Stimulated activated CD8-positive, alpha-beta memory T cell treated with anti-CD3 and anti-CD28 coated beads, Interleukin-7, amount 100 ng/mL, for 24 hours (primary cell): ENCODE measurements at places on chromosomes 12 and 14.
A peak's percentile ranks its signal among the peaks of the same experiment; 100 is the strongest.

DNA sequence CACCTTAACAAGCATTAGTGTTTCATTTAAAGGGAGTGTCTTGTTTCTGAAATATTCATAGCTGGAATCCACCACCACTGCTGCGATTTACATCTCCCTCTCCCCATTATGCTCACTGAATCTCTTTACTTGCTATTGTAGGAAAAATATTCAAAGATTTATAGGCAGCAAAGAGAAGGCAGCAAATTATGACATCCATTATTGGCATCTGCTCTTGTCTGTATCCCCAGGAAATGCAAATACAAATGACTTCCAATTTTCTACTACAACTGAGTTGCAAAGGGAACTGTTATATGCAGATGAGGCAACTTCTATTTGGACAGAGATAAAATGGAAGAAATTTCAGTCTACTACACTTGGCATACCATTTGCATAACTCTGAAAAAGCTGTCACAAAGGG is 88.4 kb upstream of the PRKD1 start:
- no peak for DNase-seq

DNA sequence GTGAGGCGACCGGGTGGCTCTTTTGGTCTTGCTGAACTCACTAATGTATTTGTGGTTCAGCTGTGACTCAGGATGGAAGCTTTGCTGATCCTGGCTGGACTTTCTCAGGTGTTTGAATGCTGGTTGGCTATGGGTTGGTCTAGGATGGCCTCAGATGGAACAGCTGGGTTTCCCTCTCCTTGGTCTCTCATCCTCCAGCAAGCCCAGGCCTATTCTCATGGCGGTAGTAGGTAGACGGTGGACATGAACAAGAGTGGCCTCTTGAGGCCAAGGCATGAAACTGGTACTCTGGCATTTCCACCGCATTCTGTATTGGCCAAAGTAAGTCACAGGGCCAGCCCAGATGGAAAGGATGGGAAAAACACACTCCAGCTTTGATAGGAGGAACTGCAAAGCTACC is 11.8 kb upstream of the POLR3B start:
- DNase-seq = no peak

GRCh38 chr14:91753501-91754128 is 21.7 kb upstream of the CATSPERB start:
- DNase-seq = no peak

DNA sequence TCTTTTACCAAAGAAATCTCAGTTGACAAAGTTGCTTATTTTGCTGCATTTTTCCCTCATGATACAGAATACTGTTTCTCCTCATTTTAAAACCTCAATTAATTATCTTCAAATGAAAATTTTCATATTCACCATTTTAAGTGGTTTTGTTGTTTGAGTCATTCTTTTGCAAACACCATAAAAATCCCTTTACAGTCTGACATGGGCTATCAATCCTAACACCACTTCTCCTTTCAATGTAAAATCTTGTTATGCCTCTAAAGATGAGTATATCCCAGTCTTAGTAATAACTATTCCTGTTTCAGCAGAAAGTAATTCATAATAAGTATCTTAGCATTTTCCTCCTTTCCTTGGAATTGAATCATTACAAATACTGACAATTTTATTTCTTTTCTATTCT is 192.2 kb downstream of the SYT1 start:
- no peak for DNase-seq

GRCh38 chr14:21414137-21414631 is 30.4 kb upstream of the SUPT16H start:
- DNase-seq = no peak

DNA sequence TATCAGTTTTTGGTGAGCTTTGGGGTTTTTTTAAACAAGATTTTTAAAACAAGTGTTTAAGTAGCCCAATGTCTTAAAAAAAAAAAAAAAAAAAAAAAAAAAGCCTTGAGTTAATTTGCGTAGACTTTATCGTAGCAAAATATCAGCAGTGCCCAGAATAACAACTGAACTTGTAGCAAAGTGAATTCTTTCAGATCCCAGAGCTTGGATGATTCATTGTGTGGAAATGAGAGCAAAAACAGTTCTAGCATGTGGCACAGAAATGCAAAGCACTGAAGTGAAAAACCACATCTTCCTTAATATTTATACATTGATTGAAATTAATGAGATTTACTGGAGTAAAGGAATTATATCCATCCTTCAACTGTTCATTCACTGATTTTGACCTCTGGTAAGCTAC is 258.1 kb downstream of the EGLN3 start:
- no peak for DNase-seq

- no peak for DNase-seq
Observed at GRCh38 chr14:98187281-98187680, 1084.7 kb downstream of the BCL11B start.

- DNase-seq = no peak
Observed at GRCh38 chr12:47033789-47034555, 45.4 kb upstream of the PCED1B start.

DNA sequence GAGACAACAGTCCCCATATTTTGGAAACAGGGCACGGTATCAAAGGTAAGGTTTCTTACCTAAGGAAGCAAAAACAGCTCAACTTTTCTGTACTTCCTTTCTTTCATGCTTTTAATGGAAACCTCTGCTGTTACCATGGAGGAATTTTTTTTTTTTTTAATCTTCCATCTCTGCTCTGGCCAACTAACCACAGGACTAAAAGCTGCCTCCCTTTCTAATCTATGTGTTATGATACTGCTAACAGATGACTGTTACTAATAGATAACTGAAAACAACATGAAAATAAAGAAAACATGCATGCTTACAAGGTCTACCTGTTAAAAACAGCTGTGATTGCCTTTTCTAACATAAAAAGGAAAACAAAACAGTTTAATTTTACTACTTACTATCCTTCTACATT is 168.4 kb downstream of the SOX5 start:
- DNase-seq = no peak

- peak; percentile 5 for DNase-seq
Observed at GRCh38 chr14:99603471-99604277, at the start of gene CCDC85C. CCDC85C (minus strand) TSS chr14:99604207; CDS start chr14:99603959, 248 bp downstream.

DNA sequence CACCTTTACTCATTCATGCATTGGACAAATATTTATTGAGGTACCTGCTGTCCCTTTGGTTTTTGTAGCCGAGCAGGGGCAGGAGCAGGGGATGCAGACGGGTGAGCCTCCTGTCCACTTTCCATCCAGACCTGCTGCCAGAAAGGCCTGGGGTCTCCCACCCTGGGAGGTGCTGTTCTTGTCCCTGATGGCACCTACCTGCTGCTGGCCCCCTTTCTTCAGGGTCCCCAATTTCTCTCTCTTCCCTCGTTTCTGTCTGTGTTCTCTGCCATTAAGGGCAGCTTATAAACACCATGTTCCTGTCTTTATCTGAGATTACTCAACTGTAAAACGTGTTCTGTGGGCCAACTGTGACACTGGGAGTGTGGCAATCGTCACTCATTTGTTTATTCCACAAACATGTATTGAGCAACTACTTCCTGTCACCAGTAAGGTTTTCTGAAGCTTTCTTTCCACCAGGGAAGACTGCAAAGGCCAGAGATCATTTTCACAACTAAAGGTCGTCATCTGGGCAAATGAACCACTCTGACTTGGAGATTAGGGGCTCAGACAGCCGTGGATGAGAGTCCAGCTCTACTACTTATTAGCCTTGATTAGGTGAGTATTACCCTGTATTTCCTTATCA is at the start of gene HAL:
HAL (minus strand) TSS at position 311 of the 625 bp plus-strand sequence. CDS start 434 bp downstream, outside the sequence.
- DNase-seq = no peak

- no peak for DNase-seq
Observed at GRCh38 chr12:22110176-22110575, 64.2 kb downstream of the CMAS start.

DNA sequence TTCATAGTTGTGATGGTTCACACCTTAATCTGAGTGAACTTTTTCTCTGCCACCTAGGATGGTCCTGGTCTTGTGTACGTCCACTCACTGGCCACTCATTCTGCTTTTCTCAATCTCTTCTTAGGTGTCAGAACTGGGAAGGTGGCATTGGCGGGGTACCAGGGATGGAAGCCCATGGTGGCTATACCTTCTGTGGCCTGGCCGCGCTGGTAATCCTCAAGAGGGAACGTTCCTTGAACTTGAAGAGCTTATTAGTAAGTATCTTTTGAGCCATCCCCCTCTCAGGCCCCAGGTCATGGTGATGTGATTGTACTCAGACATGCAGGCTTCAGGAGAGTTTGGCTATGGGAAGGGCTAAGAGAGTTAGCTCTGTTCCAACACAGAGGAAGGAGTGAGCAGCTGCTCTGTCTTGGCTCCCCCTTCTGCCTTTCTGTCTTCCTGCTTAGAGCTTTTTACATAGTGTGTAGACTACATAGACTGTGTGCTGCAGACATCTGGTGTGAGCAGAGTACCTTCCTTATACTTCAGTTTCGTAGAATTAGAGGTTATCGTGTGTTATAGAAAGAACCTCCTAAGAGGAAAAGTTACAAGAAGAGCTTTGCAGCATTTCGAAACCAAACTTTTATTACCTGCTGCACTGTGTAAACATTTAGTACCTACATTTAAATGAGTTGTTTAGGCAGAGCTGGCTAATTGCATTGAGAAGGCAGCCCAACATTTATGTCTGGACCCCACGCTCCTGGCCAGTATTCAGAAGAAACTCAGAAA is 54.2 kb downstream of the FNTB start:
- DNase-seq = no peak

DNA sequence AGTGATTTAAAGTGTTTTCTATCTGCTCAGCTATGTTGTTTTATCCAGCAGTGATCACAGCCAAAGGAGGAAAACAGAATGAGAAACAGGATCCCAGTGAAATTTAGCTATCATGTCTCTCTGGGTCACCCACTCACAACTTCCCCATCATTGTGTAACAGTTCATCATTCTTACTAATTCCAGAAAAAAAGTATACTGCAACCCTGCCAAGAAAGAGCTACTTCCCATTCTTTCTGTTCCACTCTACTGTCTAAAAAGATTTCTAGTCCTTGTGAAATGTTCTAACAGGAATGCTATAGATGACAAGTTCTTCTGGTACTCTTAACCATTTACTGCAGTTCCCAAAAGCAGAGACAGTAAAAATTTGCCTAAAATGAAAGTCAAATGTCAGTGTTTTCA is 39.2 kb upstream of the CD163 start:
- DNase-seq = no peak

- no peak for DNase-seq
Observed at GRCh38 chr12:67754933-67755697, 106.6 kb downstream of the DYRK2 start.

GRCh38 chr14:92719890-92720323 is 28.5 kb downstream of the LGMN start:
- DNase-seq = no peak

DNA sequence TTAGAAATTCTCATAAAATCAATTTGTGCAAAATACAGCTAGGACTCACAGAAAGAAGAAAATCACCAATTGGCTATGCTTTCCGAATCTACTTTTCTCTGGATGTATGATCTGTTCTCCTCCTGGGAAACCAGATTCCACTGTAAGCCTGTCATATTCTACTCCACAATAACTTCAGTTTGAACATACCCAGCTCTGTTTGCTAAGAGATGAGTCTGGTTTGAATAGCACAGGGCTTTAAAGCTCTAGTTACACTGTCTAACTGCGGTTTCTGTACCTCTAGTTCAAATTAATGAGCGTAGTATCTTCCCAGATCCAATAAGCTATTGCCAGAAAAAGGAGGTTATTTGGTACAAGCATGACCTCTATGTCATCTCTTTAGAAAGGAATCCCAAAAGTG is 270.1 kb downstream of the DAD1 start:
- DNase-seq = no peak

GRCh38 chr12:69846976-69847375 is 21.9 kb downstream of the MYRFL start:
- no peak for DNase-seq
